ENCODE measurements at places on chromosomes 5 and 9.

- DNase-seq = no peak
Observed at GRCh38 chr5:67093279-67093678, 103.3 kb downstream of the CD180 start.

DNA sequence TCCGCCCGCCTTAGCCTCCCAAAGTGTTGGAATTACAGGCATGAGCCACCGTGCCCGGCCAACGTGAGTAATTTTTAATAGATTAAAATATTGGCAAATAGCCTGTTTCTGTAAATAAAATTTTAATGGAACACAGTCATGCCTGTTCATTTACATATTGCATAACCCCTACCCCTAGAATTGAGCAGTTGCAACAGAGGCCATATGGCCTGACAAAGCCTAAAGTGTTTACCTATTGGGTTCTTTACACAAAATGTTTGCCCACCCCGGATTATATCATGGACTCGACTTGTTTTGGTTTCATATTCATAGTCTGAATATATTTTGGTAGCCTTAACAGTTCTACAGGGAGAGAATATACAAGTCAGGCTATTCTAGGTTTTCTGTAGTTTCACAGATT, 5.3 kb downstream of the NSA2 start:
- no peak for DNase-seq

DNA sequence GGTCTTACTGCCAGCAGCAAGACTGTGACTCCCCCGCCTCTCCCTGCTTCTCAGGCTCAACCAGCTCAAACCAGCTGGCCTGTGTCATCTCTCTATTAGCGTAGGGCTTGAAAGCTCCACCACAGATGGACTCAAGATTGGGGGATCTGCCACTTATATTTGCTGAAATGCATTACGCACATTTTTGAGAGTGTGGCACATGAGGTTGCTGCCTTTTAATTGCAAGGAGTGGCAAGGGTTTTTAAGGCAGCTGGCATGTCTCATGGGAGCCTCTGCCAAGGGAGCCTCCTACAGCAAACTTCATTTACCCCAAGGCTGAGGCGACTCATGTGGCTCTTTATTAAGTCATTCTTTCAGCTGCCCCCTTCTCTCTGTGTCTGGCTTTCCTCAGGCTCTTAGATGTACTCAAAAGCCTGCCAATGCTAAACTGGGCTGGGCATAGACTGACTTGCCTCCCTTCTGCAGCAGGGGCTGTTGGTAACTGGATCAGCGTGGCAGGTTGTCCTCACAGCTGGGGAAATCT, 219.3 kb downstream of the SMARCA2 start:
- DNase-seq = no peak

DNA sequence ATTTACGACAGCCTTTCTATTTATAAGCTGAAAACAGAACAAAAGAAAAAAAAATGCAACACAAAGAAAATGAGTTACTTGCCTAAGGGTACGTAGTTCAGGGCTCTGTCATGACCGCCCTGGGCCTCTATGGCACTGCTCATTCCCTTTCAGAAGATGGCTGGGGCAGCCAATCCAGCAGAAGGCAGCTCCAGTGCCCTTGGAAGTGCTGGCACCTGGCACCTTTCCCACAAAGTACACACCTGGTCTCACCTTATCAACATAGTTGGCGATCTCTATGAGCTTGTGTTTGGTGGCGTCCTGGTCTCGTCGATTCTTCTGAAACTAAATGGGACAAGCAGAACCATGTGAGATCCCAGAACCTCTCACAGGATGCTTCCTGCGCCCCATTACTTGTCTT, 53.2 kb downstream of the NIPAL4 start:
- DNase-seq = no peak

GRCh38 chr5:150227036-150227435, 37.2 kb downstream of the SLC6A7 start:
- DNase-seq = no peak

GRCh38 chr9:764105-764524, 77.4 kb upstream of the DMRT1 start:
- DNase-seq = no peak

- DNase-seq = peak; percentile 63
Observed at GRCh38 chr9:136244122-136244968, 1.3 kb downstream of the QSOX2 start.

GRCh38 chr5:68222824-68223354, 7.3 kb downstream of the PIK3R1 start:
- no peak for DNase-seq

DNA sequence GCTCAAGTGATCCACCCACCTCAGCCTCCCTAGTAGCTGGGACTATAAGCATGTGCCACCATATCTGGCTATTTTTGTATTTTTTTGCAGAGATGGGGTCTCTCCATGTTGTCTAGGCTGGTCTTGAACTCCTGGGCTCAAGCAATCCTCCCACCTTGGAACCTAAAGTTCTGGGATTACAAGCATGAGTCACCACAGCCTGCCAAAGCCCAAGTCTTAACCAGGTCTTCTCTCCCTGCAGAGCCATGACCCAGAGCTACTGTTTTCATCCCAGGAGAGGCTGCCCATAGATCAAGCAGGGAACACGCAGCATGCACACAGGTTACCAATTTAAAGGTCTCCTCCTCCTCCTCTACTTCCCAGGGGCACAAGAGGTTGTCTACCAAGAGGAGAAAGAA, 29.7 kb downstream of the PCDHGC5 start:
- DNase-seq = no peak

GRCh38 chr5:135323227-135323626, 75.8 kb downstream of the MACROH2A1 start:
- no peak for DNase-seq

DNA sequence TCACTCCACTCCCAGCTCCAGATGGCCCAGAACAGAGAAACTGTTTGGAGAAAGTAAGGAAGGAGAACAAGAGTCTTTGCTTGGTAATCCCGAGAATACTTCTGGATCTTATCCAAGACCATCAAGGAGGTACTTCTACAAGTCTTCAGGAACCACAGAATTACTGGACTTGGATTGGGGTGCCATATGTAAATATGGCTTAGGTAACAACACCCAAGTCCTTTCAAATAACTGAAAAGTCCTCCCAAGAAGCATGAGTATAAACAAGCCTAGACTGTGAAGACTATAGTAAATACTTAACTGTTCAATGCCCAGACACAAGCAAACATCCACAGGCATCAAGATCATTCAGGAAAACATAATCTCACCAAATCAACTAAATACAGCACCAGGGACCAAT, 170.0 kb downstream of the MCTP1 start:
- DNase-seq = no peak

DNA sequence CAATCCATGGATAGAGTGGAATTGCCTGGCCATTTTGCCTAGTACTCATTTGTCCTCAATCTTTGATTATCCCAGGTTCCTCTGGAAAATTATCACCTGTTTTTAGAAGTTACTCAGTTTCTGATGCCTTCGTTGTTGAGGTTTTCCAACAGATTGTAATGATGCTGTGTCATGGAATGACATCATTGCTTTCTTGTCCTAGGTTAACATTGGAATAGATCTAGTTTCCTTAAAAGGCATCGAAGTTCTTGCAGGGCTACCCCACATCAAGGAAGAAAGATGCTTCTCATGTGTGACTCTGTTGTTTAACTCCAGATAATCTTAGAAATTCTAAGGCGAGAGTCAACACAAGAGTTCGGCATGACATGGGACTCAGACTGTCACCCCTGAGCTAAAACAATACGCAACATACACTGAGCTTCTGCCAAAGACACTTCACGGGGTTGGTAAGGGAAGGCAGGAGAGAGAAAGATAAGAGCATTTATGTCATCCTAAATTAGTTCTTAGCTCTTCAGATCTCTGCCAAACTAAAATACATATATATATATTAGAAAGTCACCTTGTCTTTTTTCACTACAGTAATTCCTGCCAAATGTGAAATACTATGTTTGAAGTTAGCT, 293.2 kb upstream of the WWC1 start:
- no peak for DNase-seq

- no peak for DNase-seq
Observed at GRCh38 chr5:179150011-179150410, 89.8 kb downstream of the ZNF354C start.

DNA sequence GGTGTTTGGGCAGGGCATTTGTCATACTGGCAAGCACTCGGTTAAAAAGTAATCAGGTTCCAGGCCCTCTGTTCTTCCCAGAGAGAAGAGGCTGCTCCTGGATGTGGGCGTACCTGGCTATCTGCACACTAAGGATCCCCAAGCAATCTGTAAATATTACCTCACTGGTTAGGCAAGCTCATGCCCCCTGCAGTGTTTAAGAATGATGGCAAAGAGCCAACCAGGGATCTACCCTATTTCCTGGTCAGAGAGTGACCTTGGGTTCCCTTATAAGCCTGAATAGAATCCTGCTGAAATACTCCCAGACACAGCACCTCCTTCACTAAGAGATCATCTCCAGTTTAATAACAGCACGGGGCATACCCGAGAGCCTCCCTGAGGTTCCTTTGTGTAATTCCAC, 181.2 kb downstream of the PIK3R1 start:
- DNase-seq = no peak

- no peak for DNase-seq
Observed at GRCh38 chr9:109914280-109915027, 134.5 kb downstream of the PALM2AKAP2 start.

GRCh38 chr9:8417341-8417740, 617.8 kb upstream of the DMAC1 start:
- DNase-seq = no peak

GRCh38 chr5:119304439-119305211, 51.2 kb upstream of the TNFAIP8 start:
- DNase-seq = no peak

DNA sequence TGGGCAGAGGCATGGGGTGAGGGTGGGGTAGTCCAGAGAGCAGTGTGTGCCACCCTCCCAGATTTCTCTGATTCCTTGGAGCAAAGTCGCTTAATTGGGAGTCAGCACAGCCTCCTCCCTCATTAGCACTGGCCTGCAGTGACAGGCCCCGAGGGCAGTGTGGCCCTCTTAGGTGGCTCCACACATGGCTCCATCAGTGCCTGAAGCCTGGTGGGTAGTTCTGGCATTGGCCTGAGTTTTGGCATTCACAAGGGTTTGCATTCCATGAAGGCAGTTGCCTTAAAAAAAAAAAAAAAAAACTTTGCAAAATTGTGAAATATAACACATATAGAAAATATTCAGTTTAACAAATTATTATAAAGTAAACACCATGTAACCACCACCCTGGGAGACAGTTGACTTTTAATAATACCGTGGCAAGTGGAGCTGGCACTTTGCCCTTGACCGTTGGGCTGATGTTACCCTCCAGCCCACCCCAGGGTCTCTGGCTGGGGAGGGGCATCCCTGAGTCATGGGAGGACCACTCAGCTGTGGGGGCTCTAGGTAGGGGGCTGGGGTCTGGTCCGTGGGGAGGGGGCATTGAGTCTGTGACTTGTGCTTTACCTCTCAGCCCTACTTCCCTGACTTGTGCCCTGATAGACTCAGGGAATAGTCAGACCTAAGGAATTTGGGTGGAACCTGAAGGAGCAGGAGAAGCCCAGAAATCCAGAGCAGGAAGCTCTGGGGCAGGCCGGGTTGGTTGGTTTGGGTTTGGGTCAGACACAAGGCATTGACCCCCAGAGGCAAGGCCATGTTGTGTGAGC, 51.3 kb upstream of the PITX1 start:
- no peak for DNase-seq

GRCh38 chr5:177306674-177307543, 3.3 kb downstream of the PRELID1 start:
- DNase-seq = no peak

DNA sequence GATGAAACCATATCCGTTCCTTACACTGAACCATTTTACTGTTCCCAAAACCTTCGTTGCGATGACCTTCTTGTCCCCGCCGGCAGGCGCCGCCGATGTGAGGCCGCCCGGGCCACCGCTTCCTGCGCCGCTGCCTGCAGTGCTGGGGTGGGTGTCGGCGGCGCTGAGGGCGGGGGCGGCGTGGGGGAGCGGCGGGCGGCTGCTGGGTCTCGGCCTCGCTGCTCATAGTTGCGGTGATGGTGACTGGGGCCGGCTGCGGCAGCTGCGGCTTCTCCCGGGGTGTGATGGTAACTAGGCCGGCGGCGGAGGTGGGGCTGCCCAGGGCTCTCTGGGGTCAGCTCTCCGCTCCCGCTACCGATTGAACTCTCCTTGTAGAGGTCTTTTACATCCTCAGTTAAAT, 14.1 kb upstream of the OR2S2 start:
- DNase-seq = peak; percentile 35

GRCh38 chr5:112077180-112077579, 320.2 kb upstream of the NREP start:
- DNase-seq = no peak

GRCh38 chr9:114000671-114001409, 77.3 kb downstream of the AMBP start:
- no peak for DNase-seq

DNA sequence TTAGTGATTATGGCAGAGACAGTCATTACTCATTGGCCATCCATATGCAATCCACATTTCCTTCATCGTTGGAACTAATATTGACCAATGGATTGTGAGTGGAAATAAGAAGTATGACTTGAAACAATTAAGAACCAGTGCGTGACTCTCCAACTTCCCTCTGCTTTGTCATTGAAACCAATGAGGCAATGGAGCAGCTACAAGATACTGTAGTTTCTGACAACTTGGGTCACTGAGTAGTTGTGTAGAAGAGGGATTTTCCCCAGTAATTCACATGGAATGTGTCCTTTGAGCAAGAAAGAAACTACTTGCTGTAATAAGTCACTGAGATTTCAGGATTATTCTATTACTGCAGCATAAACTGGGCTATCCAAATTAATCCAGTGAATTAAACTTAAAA, 785.3 kb upstream of the RIOK2 start:
- no peak for DNase-seq

- no peak for DNase-seq
Observed at GRCh38 chr9:112913326-112913725, 22.6 kb upstream of the SLC46A2 start.

GRCh38 chr5:67870662-67871061, 344.9 kb upstream of the PIK3R1 start:
- no peak for DNase-seq

DNA sequence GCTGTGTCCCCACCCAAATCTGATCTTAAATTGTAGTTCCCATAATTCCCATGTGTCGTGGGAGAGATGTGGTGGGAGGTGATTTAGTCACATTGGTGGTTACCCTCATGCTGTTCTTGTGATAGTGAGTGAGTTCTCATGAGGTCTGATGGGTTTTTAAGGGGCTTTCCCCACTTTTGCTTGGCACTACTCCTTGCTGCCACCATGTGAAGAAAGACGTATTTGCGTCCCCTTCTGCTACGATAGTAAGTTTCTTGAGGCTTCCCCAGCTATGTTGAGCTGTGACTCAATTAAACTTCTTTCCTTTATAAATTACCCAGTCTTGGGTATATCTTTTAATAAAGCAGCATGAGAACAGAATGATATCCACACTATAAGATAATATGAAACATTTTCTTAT, 1023.4 kb downstream of the TLE4 start:
- DNase-seq = no peak

DNA sequence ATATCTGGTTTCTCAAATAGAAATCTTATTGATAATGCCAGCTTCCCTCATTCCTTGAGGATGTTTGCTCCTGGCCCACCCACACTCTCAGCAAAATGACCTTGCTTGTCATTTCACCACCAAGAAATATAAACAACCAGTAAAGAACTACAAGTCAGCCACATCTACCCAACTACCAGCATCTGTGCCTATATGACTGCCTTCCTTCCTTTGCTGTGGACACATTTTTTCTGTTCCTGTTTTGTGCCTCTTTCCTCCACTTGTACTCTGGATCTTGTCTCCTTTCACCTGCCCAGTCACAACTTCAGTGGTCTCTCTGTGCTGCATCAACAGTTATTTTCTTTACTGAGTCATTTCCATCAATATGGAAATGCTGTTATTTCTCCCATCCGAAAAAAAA, 20.3 kb downstream of the KIF2A start:
- DNase-seq = no peak

Measured in stimulated activated CD4-positive, alpha-beta T cell treated with anti-CD3 and anti-CD28 coated beads, TNF-alpha, amount 100 ng/mL, for 24 hours (primary cell).